Stimulated activated memory B cell treated with anti-CD40 and anti-IgM and Interleukin-4, amounts not matched to agents 10 μg/mL and 1 μg/mL and 100 μg/mL, for 72 hours (primary cell): ENCODE measurements at places on chromosomes 13 and 19.

DNA sequence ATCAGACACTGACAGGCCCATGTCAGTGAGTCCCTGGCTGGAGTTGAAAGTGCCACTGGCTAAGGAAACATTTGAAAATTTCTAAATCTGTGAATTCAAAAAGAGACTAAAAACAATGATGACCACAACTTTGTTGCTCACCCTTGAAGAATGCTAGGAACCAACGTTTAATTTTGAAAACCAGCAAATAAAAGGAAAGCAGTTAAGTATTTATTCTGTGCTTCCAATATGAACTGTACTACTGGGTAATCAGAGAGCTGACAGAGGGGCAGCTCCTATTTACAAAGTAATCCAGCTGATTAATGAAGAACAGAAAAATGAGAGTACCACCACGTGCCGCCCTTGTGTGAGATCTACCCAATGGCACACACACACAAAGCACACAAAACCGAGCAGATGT, 44.7 kb upstream of the LATS2 start:
- ATAC-seq, result no peak

- ATAC-seq, result peak; percentile 31
Observed at GRCh38 chr19:17830567-17831418, 9.5 kb upstream of the INSL3 start.

DNA sequence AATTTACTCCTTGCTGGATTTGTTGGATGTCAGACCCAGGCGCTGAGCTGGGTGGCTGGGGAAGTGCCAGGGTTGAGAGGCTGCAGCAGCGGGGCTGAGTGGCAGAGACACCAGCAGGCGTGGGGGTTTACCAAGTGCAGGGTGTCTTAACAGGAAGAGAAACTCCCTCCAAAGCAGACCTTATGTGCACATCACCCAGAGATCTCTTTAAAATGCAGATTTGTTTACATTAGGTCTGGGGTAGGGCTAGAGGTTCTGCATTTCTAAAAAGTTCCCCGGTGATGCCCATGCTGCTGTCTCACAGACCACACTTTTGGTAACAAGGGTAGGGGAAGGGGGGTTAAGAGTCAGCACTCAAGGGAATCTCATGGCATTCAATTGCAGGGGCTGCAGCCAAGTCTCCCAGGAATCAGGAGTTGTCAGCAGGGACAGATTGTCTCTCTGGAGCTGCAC, 80.7 kb upstream of the OLFM4 start:
- peak; percentile 93 for ATAC-seq

DNA sequence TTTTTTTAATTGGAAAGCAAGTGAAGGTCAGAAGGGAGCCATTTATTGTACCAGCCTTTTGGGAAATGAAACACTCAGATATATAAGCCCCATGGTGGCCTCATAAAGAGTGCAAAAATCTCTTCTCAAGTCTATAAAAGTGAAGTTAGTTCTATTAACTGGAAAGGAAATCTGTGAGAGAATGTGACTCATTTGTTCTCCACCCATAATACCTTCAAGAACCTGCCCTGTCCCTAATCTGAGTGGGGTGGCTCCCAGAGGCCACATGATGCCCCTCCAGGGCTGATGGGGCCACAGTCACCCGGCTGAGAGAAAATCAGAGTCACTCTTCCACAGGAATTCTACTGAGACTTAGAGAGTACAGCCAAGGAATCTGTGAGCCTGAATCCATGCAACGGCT, 65.8 kb upstream of the SERP2 start:
- no peak for ATAC-seq

DNA sequence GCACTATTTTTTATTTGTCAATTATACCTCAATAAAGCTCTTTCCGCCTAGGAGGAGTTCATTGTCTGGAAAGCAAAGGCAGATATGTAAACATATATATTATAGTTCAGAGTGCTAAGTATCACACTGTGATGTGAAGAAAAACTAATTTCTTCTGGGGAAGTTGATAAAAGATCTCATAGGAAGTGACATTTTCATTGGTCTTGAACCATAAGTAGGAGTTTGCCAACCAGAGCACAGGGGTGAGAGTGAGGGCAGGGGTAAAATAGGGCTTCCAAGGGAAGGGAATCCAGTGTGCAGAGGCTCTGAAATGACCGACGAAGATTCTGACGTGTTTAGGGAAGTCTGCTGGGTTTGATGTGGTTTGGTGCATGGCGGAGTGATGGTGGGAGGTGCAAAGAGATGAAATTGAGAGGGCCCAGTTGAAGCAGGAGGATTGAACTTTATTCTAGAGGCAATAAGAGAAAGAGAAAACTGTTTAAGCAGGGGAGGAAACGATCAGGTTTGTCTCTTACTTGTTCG, 780 bp upstream of the GTF2F2 start:
- peak; percentile 81 for ATAC-seq

- no peak for ATAC-seq
Observed at GRCh38 chr19:7873304-7874075, 700 bp downstream of the PRR36 start.

- ATAC-seq, result no peak
Observed at GRCh38 chr13:29564818-29565217, 30.7 kb downstream of the SLC7A1 start.

DNA sequence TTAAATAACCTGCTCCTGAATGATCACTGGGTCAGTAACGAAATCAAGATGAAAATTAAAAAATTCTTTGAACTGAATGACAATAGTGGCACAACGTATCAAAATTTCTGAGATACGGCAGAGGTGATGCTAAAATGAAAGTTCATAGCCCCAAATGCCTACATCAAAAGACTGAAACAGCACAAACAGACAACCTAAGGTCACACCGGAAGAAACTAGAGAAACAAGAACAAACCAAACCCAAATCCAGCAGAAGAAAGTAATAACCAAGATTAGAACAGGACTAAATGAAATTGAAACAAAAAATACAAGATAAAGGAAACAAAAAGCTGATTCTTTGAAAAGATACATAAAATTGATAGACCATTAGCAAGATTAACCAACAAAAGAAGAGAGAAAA, 324.1 kb downstream of the RBM26 start:
- ATAC-seq, result no peak

DNA sequence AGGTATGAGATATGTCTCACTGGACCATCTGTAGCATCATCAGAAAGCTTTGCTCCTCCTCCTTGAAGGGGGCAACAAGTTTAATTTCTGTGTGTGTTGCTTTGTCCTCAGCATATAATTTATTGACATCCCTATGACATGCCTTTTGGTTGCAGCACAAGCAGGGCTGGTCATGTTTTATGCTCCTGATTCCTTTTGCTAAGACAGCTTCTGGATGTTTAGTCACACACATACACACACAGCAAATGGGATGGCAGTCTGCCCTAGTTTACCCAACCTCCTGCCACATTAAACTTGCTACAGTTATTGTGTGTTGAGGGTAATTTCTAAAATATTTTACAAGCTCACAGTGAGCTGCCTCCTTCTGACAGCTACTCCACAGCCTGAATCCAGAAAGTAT, 217.9 kb upstream of the RXFP2 start:
- no peak for ATAC-seq

DNA sequence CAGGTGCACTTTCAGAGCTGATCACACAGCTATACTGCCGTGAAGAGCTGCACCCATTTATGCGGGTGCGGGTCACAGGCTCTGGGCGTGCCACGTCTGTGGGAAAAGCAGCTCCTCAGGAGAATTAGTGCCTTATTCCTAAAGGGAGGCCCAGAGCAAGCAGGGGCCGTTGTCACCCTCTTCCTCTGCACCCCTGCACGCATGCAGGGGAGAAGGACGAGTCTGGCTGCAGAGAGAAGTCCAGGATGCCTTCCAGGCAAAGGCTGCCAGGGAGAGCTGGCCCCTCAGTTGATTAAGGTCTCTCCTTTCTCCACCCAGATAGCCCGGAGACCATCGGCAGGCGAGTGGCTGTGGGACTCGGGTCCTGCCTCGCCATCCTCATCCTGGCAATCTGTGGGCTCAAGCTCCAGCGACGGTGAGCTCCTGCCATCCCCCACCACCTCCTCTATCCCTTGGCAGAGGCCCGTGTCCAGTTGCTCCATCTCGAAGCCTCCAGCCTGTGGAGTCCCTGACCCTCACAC, 3.1 kb upstream of the FFAR1 start:
- ATAC-seq, result no peak
